ENCODE measurements at places on chromosomes 6 and 20. TPM values are rescaled to one million over a fixed set of nuclear protein-coding genes. Genes with fewer than 3 reads are reported as not detected.

Gene FOXF2
- total RNA-seq: 4.0 TPM

Gene SCAND1
- total RNA-seq: 79.0 TPM

Gene HTR1E
- not detected for total RNA-seq

DNA sequence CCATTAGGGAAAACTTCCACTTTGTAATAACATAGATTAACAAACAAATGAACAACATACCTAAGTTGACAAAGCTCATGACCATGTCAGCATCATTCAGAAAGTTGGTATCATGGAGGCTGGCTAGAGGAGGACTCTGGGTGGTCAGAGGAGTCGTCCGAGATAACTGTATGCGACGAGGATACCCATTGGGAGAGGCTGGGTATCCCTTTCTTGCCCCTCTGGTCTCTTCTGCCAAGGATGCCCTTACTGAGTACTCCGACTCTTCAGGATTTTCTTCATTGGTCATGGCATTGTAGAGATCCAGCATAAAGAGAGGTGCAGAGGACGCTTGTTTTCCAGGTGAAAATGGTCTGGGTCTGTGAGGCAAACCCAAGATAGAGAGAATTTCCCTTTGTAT, 1.1 kb downstream of the BMP5 start:
- no peak for DNase-seq

- no peak for DNase-seq
Measured at GRCh38 chr20:32991792-32992641, 12.2 kb downstream of the SUN5 start.
